ENCODE measurements at places on chromosomes 4 and X. TPM values are rescaled to one million over a fixed set of nuclear protein-coding genes. Genes with fewer than 3 reads are reported as not detected.

The ZNF674 gene
- 7.4 TPM for total RNA-seq

The EXOC1L gene
- total RNA-seq: not detected

The ADH4 gene
- total RNA-seq: not detected

DNA sequence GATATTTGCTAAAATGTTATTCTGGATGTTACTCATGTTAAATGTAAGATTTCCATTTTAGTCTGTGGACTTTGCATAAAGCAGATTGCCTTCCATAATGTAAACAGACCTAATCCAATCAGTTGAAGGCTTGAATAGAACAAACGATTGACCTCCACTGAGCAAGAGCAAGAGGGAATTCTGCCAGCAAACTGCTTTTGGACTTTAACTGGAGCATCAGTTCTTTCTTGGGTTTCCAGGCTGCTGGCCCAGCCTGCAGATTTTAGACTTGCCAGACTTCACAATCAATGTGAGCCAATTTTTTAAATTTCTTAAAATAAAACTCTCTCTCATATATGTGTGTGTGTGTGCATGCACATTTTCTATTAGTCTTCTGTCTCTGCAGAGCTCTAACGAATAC lies 1248.8 kb downstream of the ADGRL3 start:
- no peak for DNase-seq
- H3K27ac ChIP-seq: no peak overlapping the region
- H3K4me3 ChIP-seq: no peak overlapping the region
- no peaks in the 10 kb centered on the region for H3K36me3 ChIP-seq
- H3K4me1 ChIP-seq: no peaks in the 10 kb centered on the region

DNA sequence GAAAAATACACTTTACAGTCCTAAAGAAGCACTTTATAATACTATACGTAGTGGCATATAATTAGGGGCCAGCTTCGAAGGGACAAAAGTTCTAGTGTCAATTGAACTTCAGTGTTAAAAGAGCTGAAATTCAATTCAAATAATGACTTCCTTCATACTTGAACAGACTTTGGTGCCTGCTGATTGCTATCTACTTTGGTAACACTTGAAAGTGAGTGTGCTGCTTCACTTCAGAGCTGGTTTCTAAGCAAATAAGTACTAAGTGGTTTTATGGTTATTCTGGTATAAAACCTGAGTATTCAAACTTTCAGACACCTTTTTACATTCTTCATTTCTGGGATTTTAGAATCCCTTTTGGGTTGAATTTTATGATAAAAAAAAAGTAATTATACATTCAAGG lies 107.0 kb downstream of the SLC4A4 start:
- H3K36me3 ChIP-seq: no peaks in the 10 kb centered on the region
- H3K4me3 ChIP-seq: no peak overlapping the region
- H3K27me3 ChIP-seq: no peaks in the 10 kb centered on the region
- H3K4me1 ChIP-seq: no peaks in the 10 kb centered on the region
- no peak for DNase-seq

The IBSP gene
- total RNA-seq: 0.21 TPM

DNA sequence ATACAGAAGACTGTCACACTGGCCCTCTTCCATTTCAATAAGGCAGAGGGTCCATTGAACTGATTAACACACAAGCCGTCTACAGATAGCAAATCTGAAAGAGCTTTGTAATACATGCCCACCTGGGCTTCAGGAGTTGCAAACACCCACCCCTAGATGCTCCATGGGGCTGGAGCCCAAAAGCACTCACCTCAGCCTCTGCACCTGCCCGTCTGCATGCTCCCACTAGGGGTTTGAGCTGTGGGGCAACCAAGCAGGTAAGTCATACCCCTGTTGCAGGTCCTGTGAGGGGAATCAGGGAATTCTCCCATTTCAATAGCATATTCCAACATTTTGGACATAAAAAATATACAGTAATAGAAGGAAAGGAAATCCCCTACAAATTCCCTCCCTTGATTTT lies 243.0 kb upstream of the KCNIP4 start:
- DNase-seq: no peak
- H3K27me3 ChIP-seq: peaks cover 1% of the 10 kb centered on the region
- no peak overlapping the region for H3K27ac ChIP-seq
- no peaks in the 10 kb centered on the region for H3K4me1 ChIP-seq
- no peak overlapping the region for H3K4me3 ChIP-seq
- H3K36me3 ChIP-seq: no peaks in the 10 kb centered on the region

DNA sequence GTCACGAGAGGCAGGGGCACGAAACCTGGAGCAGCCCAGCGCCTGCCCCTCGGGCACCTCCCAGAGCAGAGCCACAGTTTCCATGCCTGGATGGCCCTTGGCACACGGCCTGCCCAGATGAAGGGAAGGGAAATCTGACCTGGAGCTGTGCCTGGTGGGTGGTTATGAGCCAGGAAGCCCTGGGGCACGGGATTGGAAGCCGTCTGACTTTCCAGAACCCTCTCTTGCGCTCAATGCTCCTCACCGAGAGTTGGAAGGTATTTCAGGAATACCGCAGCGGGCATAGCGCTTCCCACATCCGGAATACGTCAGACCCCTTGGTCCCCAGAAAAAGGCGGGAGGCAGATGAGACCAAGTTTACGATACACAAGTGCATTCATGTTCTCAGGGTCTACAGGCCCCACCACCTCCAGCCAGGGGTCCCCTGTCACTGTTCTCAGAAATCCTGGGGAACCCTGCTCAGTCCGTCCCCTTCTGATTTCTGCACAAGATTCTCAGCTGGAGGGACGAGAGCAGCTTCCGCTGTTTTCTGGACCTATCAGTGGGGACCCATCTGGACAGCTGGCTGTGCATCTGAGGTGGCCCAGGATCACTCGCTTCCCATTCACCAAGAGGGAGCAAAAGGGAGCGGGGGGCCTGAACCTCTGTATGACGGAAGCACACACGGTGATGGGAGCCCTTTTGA lies 172.9 kb downstream of the AFAP1 start:
- no peaks in the 10 kb centered on the region for H3K36me3 ChIP-seq
- no peak for DNase-seq
- H3K4me3 ChIP-seq: no peak overlapping the region

The TRIM61 gene
- 5.0 TPM for total RNA-seq

- no peak for DNase-seq
- no peak overlapping the region for H3K27ac ChIP-seq
Observed at GRCh38 chr4:184953971-184954370, 64.3 kb upstream of the HELT start.

The TMEM271 gene
- not detected for total RNA-seq

The GABRA4 gene
- 0.33 TPM for total RNA-seq

The FAM184B gene
- 0.46 TPM for total RNA-seq

DNA sequence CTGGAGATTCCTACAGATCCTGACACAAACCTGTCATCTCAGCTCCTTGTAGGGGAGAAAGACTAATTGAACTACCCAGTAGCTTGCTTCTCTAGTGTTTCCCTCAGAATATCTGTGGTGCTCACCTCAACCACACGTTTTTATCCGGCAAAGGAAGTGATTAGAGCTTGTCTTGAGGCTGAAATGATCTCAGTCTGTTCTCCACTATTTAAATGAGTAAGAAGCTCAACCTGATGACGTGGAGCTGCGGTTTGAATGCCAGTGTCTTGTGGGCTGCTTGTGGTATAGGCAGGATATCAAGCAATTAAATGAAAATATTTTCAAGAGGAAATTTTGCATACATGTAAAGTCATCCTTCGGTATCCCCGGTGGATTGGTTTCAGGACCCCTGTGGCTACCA lies 270.2 kb downstream of the TLL1 start:
- H3K27me3 ChIP-seq: no peaks in the 10 kb centered on the region
- no peak for DNase-seq
- no peak overlapping the region for H3K27ac ChIP-seq
- H3K4me3 ChIP-seq: no peak overlapping the region

DNA sequence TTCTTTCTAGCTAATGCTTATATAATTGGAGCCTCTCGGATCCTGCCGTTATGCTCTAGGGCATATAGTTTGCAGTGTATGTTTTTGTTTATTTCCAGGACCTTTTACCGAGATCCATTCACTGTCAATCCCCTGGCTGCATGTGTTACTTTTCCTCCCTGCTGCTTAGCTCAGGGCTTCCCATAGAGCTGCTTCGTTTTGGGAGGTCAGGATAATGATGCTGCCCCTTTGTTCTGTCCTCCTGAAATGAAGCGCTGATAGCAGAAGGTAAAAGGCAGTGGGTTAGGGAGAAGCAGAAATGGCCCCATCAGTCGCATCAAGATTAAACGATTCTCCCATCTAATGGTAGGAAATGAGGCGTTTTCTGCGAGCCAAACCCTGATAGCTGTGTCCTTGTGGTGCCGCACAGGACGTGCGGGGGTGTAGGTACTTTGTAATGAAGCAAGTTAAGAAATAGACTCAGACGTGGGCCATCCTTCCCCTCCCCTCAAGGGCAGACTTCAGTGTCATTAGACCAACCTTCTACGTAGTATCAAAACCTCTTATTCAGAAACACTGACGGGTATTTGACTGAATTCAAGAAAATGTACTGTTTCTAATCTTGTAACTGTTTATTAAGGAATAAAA lies 37.3 kb downstream of the AFF2 start:
- no peak for DNase-seq
- H3K4me3 ChIP-seq: no peak overlapping the region
- no peaks in the 10 kb centered on the region for H3K27me3 ChIP-seq
- no peaks in the 10 kb centered on the region for H3K4me1 ChIP-seq

The PAGE4 gene
- total RNA-seq: not detected

The TRPC3 gene
- total RNA-seq: 0.57 TPM

The LDB2 gene
- total RNA-seq: 57.0 TPM

The CHRDL1 gene
- 17.4 TPM for total RNA-seq

The MAGEA1 gene
- total RNA-seq: not detected

The NR0B1 gene
- 0.15 TPM for total RNA-seq

The ARHGEF38 gene
- not detected for total RNA-seq

The TEX13D gene
- 0.07 TPM for total RNA-seq

DNA sequence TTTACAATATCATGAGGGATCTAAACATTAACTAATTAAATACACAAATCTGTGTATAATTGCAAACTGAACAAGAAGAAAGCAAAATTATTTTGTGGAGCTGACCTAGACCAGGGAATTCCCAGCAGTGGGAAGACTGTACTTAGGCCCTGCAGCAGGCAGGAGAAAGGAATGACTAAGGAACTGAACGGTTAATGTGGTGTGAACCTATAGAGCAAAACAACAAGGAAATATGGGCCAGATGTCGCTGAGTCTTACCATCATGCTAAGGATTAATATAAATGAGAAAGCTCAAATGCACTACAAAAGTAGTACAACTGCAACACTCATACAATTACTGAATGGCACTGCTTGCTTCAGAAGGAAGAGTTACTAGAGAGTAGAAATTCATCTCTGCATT lies 120.3 kb upstream of the ATXN3L start:
- no peaks in the 10 kb centered on the region for H3K4me1 ChIP-seq
- no peak overlapping the region for H3K27ac ChIP-seq
- no peak for DNase-seq
- no peak overlapping the region for H3K4me3 ChIP-seq
- no peaks in the 10 kb centered on the region for H3K36me3 ChIP-seq

The GLA gene
- total RNA-seq: 47.3 TPM

DNA sequence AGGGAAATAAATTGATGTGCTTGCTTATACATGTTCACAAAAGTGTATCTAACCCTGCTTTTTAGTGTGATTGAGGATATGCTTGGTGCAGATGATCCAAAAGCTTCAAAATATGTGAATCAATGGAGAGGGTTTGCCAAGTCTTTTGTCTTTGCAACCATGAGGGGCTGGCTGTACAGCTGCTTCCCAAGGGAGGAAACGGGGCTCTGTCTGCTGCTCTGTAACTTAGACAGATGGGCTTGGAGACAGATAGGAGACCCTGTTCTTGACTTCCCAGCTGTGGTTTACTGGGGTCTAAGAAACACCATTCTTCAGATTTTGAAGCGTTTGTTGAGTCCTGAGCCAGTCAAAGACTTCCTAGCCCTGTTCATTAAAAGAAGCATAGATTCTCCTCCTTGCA lies 152.3 kb downstream of the DCLK2 start:
- no peak overlapping the region for H3K4me3 ChIP-seq
- H3K36me3 ChIP-seq: no peaks in the 10 kb centered on the region
- no peak overlapping the region for H3K27ac ChIP-seq

DNA sequence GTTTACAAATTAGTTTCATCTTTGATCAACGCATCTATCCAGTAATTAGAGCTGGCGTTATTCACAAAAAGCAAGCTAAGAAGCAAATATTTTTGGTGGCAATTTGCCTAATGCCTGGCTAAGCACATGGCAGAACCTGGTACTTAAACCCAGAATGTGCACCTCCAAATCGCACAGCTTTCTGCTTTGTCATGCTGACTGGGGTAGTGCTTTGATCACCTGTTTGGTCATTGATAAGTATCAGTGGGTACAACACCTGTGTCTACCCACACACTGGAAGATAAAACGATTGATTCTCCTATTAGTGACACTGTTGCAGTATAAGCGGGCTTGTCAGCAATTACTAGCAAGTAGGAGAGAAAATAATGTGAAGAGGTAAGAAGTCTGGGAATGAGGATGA lies 1.9 kb downstream of the NUDT6 start:
- no peak for DNase-seq
- H3K36me3 ChIP-seq: no peaks in the 10 kb centered on the region
- no peaks in the 10 kb centered on the region for H3K27me3 ChIP-seq
- peaks cover 2% of the 10 kb centered on the region for H3K4me1 ChIP-seq

GRCh38 chr4:117400039-117400835 lies 314.9 kb upstream of the TRAM1L1 start:
- DNase-seq: no peak
- H3K36me3 ChIP-seq: no peaks in the 10 kb centered on the region
- no peak overlapping the region for H3K27ac ChIP-seq
- peaks cover 3% of the 10 kb centered on the region for H3K4me1 ChIP-seq

The PF4V1 gene
- not detected for total RNA-seq

DNA sequence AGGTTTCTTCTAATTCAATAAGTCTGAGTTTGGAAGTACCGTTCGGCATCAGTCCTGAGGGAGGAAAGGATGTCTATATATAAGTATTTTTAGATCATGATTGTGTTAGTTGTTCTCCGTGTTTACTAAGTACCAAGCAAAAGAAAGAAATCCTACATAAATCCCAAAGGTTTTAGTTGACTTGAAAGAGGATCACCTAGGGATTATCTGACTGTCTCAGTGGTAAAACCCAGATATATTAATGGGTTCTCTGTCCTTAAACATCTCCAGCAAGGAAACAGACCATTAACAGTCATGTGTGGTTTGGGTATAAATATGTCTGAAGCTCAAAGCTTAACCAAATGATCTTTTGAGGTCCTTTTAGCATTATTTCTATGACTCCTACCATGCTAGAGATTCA lies 207.1 kb upstream of the RASGEF1B start:
- no peak overlapping the region for H3K27ac ChIP-seq
- H3K27me3 ChIP-seq: no peaks in the 10 kb centered on the region
- no peak overlapping the region for H3K4me3 ChIP-seq

GRCh38 chrX:21479695-21480270 lies 105.6 kb downstream of the CNKSR2 start:
- H3K4me1 ChIP-seq: no peaks in the 10 kb centered on the region
- DNase-seq: no peak
- no peak overlapping the region for H3K4me3 ChIP-seq

GRCh38 chrX:151424505-151424904 lies 27.5 kb downstream of the VMA21 start:
- no peaks in the 10 kb centered on the region for H3K4me1 ChIP-seq
- H3K27me3 ChIP-seq: no peaks in the 10 kb centered on the region
- DNase-seq: no peak
- H3K4me3 ChIP-seq: no peak overlapping the region
- no peak overlapping the region for H3K27ac ChIP-seq

The EFHC2 gene
- 3.4 TPM for total RNA-seq

GRCh38 chr4:140870427-140870826 lies 114.2 kb upstream of the TBC1D9 start:
- H3K27me3 ChIP-seq: no peaks in the 10 kb centered on the region
- no peaks in the 10 kb centered on the region for H3K4me1 ChIP-seq
- H3K4me3 ChIP-seq: no peak overlapping the region
- H3K27ac ChIP-seq: no peak overlapping the region

GRCh38 chr4:102281171-102281839 lies 64.0 kb downstream of the SLC39A8 start:
- H3K36me3 ChIP-seq: no peaks in the 10 kb centered on the region
- H3K27me3 ChIP-seq: no peaks in the 10 kb centered on the region
- no peak overlapping the region for H3K4me3 ChIP-seq
- no peak for DNase-seq
